Hematopoietic multipotent progenitor cell (in vitro differentiated cells): ENCODE measurements at places on chromosomes 11 and 22. TPM values are rescaled to one million over a fixed set of nuclear protein-coding genes. Genes with fewer than 3 reads are reported as not detected.

Gene SAA1
- total RNA-seq = not detected

Gene PRG3
- total RNA-seq = not detected

Gene OR4A5
- total RNA-seq = not detected

Gene NNMT
- total RNA-seq = 0.27 TPM

Gene RPS3
- 6,603 TPM for total RNA-seq

Gene NUCB2
- 93.7 TPM for total RNA-seq

Gene FREY1
- 5.7 TPM for total RNA-seq

Gene CD3G
- under 0.01 TPM for total RNA-seq

Gene C11orf87
- under 0.01 TPM for total RNA-seq

Gene TYR
- not detected for total RNA-seq

Gene SHISAL1
- under 0.01 TPM for total RNA-seq

Gene ELMOD1
- total RNA-seq = not detected

Gene NCAPH2
- 38.2 TPM for total RNA-seq

Gene KIF18A
- total RNA-seq = 2.7 TPM

Gene ADORA2A
- total RNA-seq = 12.4 TPM

Gene OR56A1
- not detected for total RNA-seq

Gene MFNG
- total RNA-seq = 176 TPM

Gene USH1C
- total RNA-seq = not detected

Gene NTM
- not detected for total RNA-seq

Gene TMEM86A
- 6.2 TPM for total RNA-seq

Gene YPEL1
- total RNA-seq = 11.8 TPM

Gene CARD18
- not detected for total RNA-seq

Gene NPAS4
- total RNA-seq = not detected

Gene FIBP
- 193 TPM for total RNA-seq

Gene MS4A1
- total RNA-seq = 3.2 TPM

Gene RFPL3
- total RNA-seq = not detected

Gene KRTAP5-11
- not detected for total RNA-seq

Gene PTPRCAP
- 230 TPM for total RNA-seq

Gene NEFH
- 1.1 TPM for total RNA-seq

Gene GGT5
- 0.27 TPM for total RNA-seq

Gene ZP1
- not detected for total RNA-seq

Gene SLC22A12
- total RNA-seq = not detected

Gene SPDYC
- total RNA-seq = not detected

Gene OR52N4
- total RNA-seq = 1.3 TPM

Gene GUCY1A2
- under 0.01 TPM for total RNA-seq

Gene MYBPC3
- total RNA-seq = 0.27 TPM

Gene BTBD18
- not detected for total RNA-seq

Gene GAL
- not detected for total RNA-seq

Gene OR1S1
- total RNA-seq = not detected

Gene GGTLC3
- total RNA-seq = not detected

Gene TEX12
- total RNA-seq = not detected

Gene HEPN1
- total RNA-seq = not detected

Gene UBQLNL
- total RNA-seq = 0.81 TPM

Gene ANGPTL5
- not detected for total RNA-seq

Gene RIMBP3C
- total RNA-seq = 5.9 TPM

Gene FBLN1
- total RNA-seq = 0.27 TPM

Gene ABCC8
- 0.27 TPM for total RNA-seq

Gene DERL3
- 6.7 TPM for total RNA-seq
